ENCODE measurements at places on chromosomes 11 and 22.

DNA sequence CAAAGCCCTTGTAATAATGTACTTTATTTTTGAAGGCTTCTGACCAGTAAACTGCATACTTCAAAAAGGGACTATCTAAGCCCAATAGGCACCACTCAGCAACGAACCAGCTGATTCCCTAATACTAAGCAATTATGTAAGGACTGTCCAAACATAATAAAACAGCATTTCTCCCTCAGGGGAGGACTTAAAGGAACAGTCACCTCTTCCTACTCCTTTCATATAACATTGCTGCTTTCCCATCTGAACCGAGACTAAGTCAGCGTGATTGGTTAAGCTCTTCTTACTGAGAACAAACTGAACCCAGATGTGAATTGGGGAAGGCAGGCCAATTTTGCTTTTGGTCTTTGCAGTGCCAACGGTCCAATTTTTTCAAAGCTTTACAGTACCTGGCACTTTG lies 420.0 kb downstream of the METTL15 start:
- no peak for DNase-seq

DNA sequence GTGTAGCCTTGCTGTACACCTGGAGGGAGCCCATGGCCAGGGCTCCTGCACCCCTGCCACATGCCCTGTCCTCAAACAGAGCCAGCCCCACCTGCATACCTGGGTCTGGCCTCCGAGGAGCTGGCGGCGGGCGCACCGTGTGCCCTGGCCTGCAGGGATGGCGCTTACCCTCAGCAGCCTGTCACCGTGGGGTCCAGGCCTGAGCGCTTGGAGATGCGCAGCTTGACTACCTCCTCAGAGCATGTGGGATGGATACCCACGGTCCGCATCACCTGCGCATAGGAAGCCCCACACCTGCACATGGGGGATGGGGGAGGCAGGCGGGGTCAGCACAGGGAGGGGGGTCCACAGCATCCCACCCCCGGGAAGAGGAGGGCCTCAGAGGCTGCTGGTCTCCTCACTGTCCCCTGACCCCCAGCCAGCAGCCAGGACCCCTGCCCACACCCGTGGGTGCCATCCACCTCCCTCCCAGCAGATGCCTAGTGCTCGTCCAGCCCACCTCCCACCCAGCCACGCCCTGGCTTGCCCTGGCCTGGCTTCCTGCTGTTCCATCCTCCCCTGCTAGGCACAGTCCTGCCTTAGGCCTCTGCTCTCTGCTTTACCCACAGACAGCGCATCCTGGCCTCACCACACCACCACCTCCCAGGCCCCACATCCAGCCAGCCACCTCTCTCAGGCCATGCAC lies 22.4 kb upstream of the GNB1L start:
- no peak for DNase-seq

GRCh38 chr11:110679323-110679975 lies 32.8 kb downstream of the ARHGAP20 start:
- no peak for DNase-seq

DNA sequence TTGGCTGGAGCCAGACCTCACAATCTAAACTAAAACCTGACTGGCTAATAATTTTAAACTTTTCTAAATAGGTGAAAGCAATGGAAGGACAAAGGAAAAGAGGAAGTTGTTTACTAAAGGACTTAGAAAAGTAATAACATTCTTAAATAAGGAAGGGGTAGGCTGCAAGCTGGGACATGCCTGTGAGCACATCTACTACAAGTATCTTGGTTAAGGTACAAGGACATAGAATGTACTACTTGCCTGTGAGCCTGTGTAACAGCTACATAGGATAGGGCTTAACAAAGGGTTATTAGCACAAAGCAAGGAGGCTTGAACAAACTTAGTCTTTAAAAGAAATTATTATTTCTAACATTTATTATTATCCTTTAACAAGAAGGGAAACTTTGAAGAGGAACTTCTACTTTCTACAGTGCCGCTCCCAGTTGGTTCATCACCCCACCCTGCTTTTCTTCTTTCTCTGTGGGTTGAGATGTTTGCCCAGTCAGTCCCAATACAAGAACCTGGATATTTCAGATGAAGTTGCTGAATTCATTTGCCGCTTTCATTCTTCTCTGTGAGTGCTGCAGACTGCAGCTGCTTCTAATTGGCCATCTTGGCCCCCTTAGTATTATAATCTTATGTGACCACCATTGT lies 87.5 kb downstream of the PRMT3 start:
- DNase-seq = no peak

DNA sequence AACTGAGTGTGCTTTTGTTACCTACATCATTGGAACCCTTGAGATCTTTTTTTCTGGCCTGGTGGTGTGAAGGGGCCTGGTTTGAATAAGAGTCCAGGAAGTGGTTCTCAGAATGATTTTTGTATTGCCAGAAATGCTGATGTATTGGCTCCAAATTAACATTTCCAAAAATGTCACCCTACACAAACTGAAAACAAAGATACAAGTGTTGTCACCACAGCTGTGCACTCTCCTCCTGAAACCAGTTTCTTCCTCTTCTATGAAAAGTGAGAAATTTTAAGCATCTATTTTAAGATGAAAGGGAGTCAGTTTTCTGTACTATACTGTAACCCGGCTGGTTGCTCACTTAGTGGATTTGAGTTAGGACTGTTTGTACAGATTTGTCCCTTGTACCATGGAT lies 218.8 kb downstream of the PGR start:
- DNase-seq = no peak

DNA sequence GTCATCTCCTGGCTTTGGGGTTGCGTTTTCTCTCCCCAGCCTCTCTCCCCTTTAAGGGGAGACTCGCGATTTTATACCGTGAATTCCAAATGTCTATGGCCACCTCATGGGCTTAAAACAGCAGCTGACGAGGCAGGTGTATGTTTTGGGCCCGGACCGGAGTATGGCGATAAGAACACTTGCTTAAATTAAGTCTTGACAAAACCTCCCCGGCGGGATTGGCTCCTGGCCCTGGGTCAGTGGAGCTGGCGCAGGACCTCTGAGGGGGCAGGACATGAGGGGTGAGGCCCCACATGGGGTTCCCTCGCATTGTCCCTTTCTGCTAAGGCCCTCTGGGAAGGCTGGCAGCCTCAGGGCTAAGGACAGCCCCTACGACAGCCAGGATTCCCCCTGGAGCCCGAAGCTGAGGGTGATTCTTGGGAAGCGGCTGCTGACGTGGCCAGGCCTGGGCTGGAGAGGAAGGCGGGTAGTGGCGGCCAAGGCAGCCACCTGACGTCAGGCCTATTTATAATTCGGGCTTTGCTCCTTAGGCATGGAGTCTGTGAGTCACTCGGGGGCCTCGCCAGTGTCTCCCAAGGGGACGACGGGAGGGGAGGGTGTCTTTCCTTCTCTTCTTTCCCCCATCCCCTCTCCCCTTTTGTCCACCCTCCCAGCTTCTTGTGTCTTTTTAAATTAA lies 12.7 kb downstream of the MYO18B start:
- no peak for DNase-seq

- DNase-seq = no peak
These were observed 2.6 kb upstream of the TCIRG1 start for GRCh38 chr11:68036141-68036716.

- peak; percentile 80 for DNase-seq
These were observed at the start of gene LPXN for GRCh38 chr11:58575377-58576020. Gene LPXN (minus strand): TSS chr11:58575856. CDS start chr11:58575772, 84 bp downstream.

DNA sequence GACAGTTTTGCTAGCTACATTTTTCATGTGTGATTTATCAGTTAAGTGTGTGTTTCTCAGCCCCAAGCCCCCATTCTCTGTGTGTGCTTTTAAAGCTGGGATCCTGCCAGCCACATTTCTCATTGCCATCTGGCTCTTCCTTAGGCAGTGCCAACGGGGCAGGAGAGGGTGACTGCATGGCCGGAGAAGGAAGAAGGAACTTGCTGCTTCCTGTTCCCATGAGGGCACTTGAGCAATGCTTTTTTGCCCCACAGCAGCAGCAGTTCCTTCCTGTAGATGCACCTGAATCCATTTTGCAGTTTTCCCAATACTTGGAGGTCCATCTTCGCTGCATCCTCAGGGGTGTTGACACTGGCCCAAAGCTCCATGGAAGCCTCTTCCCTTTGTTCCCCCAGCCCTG lies 37.5 kb downstream of the TNRC6B start:
- DNase-seq = no peak

DNA sequence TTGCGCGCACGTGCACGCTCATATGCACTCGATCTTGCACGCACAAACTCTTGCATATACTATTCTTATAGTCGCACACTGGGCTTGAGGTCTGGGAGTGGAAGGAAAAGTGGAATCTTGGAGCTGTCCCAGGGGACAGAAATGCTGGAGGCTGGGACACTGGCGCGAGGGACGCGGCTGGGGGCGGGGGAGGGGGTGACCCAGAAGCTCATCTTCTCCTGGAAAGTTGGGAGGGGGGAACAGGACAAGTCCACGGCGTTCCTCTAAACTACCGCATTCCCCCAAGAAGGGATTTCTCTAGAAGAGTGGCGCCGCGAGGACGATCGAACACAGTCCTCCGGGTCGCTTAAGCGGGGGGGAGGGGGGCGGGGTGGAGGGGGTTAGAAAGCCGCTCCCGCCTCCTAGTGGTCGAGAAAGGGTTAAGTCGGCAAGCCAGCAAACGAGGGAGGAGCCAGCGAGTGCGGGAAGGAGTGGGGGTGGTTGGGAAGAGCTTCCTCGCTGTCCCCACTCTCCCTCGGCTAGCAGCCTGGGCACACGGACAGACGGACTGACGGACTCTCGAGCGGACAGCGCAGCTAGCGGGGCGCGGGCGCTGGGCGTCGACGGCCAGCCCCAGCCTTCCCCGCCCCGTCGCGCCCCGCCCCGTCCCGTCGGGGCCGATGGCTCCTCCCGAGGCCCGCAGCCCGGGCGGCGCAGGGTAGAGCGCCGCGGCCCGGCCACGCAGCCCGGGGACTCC lies at the start of gene RTN4RL2:
Gene RTN4RL2, plus strand, starts transcription at position 507 of the 736 bp plus-strand sequence. CDS start 338 bp downstream, outside the sequence.
- peak; percentile 32 for DNase-seq

DNA sequence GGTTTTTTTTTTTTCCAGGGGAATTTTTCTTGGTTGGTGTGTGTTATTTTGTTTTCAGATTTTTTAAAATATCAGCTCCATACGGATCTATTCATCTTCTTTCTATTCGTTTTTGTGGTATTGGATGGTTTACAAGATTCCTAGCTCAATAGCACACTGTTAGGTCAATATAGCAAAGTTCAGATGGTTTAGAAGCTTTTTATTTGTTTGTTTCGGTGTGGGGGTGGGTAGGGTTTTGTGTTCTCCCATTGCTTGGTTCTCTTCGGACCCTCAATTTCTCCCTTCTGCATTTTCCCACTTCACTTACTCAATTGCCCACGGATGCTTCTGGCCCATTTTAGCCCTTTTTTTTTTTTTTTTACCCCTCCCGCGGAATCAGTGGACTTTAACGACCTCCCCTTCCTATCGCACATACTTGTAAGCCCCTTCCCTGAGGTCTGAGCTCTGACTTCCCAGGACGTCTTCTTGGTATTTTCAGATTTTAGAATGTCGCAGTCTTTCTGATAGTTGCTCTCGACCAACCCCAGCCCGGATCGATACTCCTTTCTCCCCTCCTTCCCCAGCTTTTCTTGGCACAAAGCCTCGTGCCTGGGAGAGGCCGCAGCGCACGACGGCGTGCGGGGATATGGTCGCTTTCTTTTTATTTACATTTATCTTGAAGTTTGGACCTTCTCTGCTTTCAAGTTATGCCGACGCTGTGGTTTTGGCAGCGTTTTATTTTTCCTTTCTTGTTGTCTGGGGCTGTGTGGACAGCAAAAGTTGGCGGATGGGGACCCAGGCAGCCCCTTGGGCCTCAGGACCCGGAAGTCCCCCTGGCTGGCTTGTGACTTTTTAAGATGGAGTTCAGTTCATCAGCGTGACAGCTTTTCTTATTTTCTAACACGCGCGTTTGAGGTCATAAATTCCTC lies 4.4 kb upstream of the SPDYC start:
- DNase-seq = no peak

- DNase-seq = no peak
These were observed 9.2 kb downstream of the RELA start for GRCh38 chr11:65653229-65654225.

DNA sequence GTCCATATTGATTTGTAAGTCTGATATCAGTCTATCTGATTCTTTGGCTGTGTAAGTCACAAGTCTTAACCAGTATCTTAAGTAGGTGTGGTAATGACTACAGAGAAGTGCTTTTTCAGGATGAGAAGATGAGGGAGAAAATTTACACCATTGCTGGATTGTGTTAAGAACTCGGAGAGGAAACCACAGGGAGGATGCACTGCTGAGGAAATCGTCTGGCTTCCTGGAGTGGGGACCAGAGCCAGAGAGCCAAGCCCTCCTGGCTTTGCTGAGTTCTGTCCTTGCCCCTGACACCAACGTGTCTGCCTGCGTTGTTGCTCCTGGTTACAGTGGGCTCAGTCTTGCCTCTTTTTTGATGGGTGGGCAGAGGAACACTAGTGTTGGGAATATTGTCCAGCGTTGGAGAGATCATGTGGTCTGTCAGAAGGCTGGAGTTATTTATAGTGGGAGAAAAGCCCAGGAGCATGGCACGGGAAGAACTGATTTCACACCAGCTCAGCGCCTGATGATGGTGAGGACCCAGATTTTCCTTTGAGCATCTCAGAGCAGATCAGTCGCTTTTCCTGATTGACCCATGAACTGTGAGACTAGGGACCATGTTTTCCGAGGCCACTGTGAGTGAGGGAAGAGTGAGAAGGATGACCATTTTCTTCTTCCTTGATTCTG lies 29.6 kb downstream of the MARK2 start:
- DNase-seq = no peak

GRCh38 chr11:69353696-69354544 lies 60.0 kb downstream of the MYEOV start:
- DNase-seq = no peak

- no peak for DNase-seq
These were observed 15.6 kb downstream of the CXCR5 start for GRCh38 chr11:118899296-118899688.

DNA sequence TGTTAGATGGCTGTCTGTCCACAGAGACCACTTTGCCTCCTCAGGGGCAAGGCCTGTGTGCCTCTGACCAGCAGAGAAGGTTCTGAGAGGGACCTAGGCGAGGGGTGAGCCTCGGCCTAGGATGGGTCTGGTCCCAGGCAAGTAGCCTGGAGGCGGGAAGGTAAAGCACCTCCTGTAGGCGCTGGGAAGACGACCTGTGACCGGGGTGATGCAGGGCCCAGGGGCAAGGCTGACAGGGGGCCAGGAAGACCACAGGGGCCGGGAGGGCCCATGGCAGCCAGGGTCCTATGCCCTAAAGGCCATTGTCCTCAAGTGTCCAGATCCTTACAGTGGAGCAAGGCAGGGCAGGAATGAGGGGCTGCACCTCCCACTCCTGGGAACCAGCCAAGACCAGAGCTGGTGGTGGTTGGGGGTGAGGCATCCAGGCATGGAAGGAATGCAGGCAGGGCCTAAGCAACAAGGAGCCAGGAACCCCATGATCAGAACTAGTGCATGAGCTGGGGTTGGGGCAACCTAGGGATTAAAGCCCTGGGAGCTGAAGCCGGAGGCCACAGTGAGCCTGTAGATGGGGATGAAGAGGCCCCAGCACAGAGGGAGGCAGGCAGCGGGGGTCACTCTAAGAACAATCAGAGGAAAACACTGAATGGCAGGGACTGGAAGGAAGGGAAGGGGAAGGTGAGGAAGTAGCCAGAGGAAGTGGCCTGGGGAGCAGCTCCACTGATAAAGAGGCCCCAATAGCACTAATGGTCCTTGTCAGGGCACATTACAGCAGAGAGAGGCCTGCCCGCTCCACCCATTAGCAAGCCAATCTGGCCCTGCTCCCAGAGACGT lies 32.9 kb upstream of the KLHL35 start:
- no peak for DNase-seq
